CD4-positive, alpha-beta T cell treated with Interleukin-15 for 1 hour (primary cell): ENCODE measurements at places on chromosomes 4 and X.

GRCh38 chr4:73911746-73912145 is 42.6 kb downstream of the CXCL1 start:
- DNase-seq = no peak

- no peak for DNase-seq
Measured at GRCh38 chrX:135015523-135016245, 6.7 kb downstream of the RTL8B start.

DNA sequence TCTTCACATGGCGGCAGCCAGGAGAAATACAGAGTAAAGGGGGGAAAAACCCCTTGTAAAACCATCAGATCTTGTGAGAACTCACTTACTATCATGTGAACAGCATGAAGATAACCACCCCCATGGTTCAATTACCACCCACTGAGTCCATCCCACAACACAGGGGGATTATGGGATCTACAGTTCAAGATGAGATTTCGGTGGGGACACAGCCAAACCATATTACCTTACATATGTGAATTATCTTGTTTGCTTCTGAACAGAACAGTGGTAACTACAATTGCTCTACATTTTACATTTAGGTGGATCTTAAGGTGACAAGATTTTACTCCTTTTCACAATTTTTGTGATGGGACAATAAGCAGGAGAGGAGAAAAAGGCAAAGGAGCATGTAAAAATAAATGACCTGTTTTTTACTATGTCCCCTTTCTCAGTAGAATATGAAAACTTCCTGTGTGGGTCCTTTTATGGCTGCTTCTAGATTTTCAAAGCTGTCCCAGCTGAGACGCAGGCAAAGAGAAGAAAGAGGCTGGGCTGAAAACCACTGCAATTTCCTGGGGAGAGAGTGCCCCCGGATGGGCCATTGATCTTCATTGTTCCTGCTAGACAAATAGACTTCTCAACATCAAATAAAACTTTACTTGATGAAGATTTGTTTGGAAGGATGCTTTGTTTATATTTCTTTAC is 45.9 kb upstream of the PGM2 start:
- DNase-seq = peak; percentile 64

- DNase-seq = no peak
Measured at GRCh38 chr4:16676230-16676770, 222.1 kb downstream of the LDB2 start.

GRCh38 chrX:2410279-2411020 is 90.3 kb downstream of the DHRSX start:
- no peak for DNase-seq

DNA sequence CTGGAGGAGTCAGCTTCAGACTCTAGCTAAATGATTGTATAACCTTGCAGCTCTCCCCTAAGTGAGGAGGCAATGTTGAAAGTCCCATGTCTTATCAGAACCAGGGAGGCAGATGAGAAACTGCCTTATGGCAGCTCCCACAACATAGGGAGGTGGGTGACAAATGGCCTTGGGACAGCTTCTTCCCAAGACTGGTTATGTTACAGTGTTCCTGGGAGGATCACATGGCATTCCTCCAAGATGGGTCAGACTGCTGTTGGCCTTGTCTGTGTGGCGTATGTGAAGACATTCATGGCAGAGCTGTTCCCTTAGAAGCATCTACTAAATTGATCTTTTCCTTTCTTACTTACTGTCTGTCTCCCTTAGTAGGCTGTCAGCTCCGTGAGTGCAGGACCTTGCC is 42.0 kb downstream of the HPRT1 start:
- DNase-seq = no peak

GRCh38 chr4:144302704-144303536 is 162.4 kb upstream of the GYPA start:
- no peak for DNase-seq

DNA sequence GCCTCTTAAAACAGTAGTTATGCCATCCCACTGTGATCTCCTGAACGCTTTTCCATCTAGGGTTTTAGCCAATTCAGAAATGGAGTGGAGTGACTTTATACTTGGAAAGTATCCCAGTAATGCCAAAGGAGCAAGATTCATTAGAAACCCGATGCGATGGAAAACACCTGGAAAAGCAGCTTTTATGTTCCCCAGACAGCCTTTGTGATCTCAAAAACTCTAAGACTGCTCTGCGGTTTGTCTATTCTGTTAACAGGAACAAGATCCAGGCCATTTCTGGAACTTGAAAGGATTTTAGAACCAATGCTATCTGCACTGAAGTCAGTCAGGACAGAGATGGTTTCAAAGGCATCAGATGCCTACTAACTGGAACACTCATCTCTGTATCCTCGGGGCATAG is 145.1 kb downstream of the APBB2 start:
- DNase-seq = no peak

- no peak for DNase-seq
Measured at GRCh38 chrX:39736216-39737211, 361.2 kb downstream of the BCOR start.
